ENCODE measurements at places on chromosomes 2 and 18.

- no peak for DNase-seq
Measured at GRCh38 chr2:122081751-122082150, 326.3 kb downstream of the TSN start.

DNA sequence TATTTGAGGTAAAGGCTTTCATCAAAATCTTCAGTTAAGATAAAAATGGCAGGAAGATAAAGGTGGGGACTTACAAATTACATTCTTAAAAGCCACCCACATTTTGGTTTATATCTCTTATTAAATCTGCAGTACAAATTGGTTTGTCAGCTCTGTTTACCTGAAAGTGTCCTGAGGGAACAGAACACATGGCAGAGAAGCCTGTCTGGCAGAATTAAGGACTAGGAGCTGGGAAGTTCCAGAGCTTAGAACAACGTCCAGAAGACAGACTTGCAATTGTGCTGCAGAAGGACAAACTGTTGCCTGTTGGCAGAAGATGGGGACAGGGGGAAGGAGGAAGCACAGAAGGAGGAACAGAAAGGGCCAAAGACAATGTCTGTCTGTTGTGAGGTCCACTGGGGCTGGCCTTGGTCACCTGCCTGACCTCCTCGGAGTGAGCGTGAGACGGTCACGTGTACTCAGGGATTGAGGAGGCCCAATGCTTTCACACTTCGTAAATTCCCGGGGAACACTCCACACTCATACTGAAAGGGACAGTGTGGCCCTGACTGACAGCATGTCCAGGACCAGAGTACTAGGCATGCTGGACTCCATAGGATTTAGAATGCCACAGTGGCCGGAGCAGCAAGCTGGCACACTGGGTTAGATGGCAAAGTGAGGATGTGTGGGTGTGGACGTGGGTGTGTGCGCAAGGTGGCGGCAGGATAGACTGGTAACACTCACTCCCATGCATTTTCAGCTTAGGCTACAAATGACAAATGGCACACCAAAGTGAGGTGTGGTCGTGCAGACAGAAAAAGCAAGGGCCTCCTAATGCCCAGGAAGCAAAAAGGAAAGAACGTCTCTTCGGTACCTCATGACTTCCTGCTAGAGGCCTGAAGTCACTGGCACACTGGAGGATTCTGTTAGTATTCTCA lies 210.9 kb upstream of the REV1 start:
- DNase-seq: no peak

- DNase-seq: no peak
Measured at GRCh38 chr2:230868161-230868946, 3.6 kb downstream of the ITM2C start.

DNA sequence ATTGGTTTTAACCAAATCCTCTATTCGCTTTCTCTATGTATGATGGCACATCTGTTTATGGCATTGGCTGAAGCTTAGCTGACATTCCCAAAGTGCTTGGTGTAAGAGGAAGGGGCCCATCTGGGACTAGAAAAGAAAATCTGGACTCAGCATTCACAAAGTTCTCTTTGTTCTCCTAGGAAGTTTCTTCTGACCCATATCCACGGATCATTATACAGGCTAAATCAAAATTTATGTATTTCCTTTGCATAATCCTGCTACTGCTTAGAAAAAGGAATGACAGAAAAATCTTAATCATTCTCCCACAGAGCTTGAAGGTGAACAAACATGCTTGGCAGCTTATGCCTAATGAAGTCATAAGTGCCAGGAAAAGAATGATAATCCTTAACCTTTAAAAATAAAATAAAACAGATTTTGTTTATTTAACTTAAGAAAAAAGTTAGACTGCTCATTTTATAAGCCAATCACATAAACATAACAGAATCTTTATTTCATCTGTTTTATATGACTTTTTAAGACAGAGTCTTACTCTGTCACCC lies 88.4 kb downstream of the NYAP2 start:
- no peak for DNase-seq

DNA sequence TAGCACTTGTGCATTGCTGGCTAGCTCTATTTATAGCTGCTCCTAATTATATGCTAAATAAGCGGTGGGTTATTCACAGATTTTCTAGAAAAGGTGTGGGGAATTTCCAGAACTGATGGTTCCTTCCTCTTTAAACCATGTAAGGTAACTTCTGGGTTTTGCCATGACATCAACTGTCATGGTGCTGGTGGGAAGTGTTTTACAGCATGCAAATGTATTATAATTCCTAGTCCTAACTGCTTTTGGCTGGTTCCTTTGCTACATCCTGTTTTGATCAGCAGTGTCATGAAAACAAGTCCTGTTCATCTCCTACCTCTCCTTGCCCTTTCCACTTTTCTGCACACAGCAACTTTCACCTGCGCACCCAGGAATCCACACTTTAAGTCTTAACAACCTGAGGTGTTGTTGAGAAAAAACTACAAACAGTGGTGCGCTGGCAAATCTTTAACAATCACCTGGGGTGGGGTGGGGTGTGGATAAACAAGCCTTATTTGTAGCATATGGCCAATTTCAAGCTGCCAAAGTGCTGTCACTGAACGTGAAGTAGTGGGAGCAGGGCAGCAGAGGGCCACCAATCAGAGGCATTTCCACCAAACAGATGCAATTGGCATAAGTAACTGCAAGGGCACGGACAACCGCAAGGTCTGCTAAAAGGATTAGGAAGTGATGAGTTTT lies 33.4 kb upstream of the SKOR2 start:
- no peak for DNase-seq

DNA sequence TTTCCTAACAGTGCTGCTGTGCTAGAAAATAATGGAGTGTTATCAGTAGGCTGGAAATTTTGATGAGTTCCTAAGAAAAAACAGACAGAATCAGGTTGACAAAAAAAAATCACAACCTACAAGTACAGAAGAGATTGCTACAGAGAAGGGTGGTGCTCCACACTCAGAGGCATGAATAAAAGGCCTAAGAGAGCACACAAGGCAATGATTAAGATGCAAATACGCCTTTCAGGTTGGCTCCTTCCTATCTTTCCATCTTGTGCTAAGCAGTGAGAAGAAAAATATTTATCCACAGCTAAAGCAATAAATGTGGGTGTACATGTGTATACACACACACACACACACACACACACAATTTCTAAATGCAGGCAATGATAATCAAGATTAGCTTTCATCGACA lies 130.6 kb upstream of the UBE2E3 start:
- no peak for DNase-seq

Data from sciatic nerve (tissue), 2 donors.